HFFc6 (cell line): ENCODE measurements at places on chromosomes 5 and 9. TPM values are rescaled to one million over a fixed set of nuclear protein-coding genes. Genes with fewer than 3 reads are reported as not detected.

DNA sequence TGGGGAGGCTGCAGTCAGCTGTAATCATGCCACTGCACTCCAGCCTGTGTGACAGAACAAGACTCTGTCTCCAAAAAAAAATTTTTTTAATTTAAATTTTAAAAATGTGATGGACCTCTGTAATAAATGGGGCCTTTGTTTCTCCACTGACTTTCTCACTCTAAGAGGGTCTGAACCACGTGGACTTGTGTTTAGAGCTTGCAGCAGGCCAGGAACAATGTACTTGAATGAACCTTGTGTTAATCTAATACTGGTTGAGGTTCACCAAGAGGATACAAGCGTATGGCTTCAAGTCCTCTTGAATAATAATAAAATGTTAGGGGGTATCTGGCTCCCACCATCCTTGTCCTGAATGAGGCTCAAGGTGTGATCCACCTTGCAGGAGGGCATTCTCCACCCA is 14.4 kb upstream of the SLC2A8 start:
- no peak for DNase-seq

Gene SOHLH1
- total RNA-seq: not detected in 3 replicates

DNA sequence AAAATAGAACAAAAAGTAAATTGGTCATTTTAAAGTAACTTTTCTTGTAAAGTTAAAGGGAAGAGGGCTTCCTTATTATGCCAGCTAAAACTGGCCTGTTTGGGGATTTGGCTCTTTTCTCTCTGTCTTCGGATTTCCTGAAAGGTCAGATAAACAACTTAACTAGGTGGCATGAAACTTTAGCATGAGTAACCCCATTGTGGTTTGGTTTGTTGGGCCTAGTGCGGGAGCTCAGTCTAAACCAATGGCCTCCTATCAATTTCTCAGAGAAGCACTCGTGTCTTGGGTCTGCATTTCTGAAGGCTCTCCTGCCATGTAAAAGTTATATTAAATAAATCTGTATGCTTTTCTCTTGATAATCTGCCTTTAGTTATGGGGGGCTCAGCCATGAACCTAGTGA is 48.5 kb upstream of the ANKH start:
- no peak for DNase-seq

DNA sequence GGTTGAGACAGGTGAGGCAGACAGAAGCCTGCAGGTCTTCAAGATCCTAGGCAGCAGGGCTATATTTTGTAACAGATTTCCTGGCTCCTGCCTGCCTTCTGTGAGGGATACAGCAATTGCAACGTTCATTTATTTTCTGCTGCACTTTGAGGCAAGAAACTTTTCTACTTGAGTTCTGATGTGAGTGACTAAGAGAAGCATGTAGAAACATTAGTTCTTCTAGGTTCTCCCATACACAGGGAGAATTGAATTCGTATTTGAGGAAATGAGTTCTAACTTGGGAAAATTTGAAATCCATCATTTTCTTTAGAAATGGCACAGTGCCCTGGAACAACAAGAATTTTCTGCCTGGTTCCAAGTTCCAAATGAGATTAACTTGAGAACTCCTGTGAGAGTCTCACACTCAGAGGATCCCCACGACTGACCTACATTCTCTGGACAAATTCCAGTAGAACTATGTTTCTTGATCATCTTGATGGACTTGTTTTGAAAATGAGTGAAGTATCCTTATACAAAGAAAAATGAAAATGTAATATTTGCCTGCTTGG is 15.0 kb downstream of the MAMDC2 start:
- DNase-seq: no peak

GRCh38 chr5:86968301-86968753 is 299.4 kb upstream of the RASA1 start:
- peak; percentile 71 for DNase-seq

DNA sequence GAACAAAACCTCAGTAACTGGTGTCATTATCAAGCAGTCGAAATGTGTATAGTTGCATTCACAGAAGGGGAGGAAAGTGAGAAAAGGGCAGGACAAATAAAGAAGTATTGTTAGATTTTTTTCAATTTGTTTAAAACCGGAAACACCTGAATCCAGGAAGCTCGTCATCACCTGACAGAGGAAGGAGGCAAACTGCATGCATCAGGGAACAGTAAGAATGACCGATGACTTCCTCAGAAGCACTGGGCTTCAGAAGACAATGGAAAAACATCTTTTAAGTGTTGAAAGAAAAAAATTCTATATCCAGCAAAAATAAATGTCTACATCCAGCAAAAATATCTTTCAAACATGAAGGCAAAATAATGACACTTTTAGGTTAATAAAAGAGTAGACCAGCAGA is 29.5 kb downstream of the PLEKHG4B start:
- no peak for DNase-seq

GRCh38 chr5:179772351-179772750 is 21.4 kb upstream of the LTC4S start:
- no peak for DNase-seq

GRCh38 chr9:136858452-136858843 is 6.3 kb downstream of the MAMDC4 start:
- no peak for DNase-seq

DNA sequence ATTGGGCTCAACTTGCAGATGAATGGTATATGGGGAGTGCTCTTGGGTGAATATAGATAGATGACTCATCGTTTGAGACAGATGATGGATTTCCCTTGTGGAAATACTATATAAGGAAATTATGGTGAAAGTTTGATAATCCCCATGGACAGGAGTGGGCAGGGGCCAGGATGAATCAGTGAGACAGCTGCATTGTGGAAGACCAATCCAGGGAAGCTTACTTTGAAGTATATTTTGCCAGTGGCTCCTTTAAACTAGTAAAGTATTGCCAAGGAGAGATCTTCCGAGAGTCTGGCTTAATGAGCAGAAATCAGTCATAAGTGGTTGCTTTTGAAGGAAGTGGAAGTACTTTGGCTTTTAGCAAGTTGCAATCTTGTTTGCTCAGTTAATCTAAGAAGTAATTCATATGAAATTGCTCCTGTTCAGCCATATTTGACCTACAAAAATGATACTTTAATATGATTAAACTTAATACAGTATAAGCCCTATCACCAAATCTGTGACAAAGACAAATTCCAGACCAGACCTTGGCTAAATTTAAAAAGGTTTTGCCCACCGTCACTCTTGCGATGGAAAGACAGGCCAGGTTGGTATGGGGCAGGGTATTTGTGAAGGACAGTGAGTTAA is 9.3 kb upstream of the TNC start:
- no peak for DNase-seq

- DNase-seq: no peak
Observed at GRCh38 chr5:151911011-151911410, 13.6 kb downstream of the GLRA1 start.

Gene ZFR
- 72.8 to 75.7 TPM (median 72.9 TPM) in 3 replicates for total RNA-seq

Gene HTR4
- total RNA-seq: not detected in 3 replicates

Gene ORM2
- not detected in 3 replicates for total RNA-seq

Gene SNCAIP
- 0.31 to 2.7 TPM (median 0.44 TPM) in 3 replicates for total RNA-seq

DNA sequence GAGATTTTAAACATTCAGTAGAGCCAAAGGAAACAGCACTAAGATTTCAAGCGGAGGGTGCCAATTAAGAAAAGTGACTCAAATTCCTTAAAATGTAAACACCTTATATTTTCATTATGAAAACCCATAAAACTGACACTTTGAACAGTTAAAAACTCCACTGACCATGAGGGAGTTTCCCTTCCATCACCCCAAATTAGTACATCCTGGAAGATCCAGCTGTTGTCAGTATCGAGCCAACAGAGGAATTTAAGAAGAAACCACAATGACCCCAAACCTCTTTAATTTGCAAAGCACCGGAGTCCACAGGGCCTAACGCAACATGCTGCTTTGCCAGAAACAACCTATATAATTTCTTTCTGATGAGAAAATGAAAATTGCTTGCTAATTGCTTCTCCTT is 41.3 kb downstream of the ROR2 start:
- no peak for DNase-seq

DNA sequence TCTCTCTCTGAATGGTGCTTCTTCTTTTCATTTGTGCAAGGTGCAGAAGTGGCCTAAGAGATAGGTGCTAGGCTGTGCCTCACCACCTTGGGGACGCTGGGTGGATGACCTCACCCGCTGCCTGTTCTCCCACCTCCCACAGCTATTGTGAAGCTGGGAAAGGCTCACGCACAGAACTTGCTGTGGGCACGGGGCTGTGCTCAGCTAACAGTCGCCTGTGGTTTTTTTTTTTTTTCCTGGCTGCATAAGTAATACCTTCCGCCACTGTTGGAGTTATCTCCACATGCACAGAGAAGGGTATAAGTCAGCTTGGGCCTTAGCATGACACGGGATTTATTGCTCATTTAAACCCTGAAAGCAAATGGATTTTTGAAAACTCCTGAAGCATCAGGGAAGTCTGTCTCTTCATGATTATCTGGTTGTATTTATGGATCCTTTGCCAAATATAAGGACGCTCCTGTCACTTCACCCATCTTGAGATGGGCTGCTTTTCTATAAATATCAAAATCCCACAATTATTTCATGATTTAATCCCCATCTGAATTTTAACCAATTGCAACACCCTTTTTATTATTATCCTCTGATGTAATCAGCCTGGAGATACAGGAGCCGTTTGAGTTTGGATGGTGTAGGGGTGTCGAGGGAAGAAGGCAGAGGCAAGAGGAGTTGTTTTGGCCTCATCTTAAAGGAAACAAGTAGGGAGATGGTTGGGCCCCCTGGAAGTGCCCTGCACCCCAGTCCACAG is 9.0 kb downstream of the DBH start:
- DNase-seq: no peak

- DNase-seq: no peak
Observed at GRCh38 chr9:126160067-126160853, 166.4 kb upstream of the MVB12B start.

DNA sequence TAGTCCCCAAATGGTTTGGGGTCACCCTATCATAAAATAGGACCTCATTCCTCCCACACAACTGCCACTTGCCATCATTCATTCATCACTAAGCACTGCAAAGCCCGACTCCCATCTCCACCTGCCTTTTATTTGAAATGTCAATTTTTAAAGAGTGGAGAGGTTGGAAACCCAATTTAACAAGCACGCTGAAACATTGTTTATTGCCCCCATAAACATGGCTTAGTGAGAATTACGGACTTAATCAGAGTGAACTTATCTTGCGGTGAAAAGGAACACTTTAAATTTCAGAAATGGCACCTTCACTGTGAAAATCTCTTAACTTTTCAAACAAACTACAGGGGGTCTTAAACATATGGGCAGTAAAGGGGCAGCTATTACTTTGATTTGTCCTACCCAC is 241.1 kb downstream of the CRB2 start:
- DNase-seq: no peak
